Stimulated activated CD4-positive, alpha-beta T cell treated with anti-CD3 and anti-CD28 coated beads, Interleukin-4, amount 100 ng/mL, for 1 hour (primary cell): ENCODE measurements at places on chromosomes 7 and 10.

DNA sequence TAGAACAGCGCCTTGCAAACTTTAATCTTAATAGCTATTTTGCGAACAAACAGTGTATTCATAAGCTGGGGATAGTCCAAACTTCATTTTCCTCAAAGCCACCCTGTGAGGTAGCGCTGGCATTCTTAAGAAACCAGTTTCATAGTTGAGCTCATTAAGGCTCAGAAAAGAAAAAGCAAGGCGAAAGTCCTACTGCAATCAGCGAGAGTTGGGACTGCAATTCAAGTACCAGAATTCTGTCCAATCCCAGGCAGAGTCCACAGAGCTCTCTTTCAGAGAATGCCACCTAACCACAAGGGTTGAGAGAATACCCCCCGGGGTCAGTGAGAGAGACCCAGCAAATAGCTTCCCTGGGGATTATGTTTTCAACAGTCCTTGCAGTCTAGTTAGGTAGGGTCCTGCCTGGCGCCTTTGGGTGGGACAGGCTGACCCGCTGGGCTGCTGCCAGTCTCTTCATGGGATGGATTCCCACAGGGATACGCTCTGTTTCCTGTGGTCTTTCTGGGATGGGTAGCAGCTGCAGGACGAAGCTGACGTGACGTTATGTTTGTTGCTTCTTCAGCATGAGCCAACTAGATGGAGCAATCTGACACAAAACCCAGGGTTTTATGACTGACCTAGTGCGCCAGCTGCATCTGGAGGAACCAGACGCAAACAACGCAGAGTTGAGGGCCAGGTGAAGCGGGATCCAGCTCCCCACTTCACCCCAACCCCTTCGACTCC is 16.0 kb downstream of the BMPER start:
- DNase-seq: no peak

DNA sequence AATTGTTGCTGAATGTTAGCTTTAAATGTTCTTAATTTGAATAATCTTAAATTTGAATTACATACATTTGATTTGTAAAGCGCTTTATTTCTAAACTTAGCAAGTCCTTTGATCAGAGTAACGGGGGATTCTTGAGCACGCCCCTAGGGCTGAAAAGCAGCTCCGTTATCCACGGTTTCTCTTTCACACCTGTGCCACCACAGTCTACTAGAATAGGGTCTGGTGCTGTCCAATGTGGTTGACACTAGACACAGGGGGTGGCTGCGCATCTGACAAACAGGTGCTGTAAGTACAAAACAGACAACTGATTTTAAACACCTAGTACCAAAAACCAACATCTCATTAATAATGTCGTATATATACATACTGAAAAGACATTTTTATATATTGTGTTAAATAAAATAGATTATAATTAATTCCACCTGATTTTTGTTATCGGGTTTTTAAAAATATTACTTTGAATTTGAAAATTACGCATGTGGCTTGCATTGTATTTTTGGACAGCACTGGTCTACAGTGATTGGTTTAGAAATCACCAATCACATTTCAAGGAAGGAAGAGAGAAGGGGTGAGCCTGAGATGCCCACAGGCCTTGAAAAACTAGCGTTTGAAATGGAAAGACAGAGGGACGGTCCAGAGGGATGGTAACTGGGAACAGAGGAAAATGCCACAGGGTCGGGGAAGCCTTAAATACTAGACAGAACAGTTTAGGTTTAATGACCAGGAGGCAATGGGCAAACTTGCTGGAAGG is 7.3 kb downstream of the SEPHS1 start:
- no peak for DNase-seq

- DNase-seq: no peak
Measured at GRCh38 chr10:124299696-124300095, 119.0 kb downstream of the OAT start.

DNA sequence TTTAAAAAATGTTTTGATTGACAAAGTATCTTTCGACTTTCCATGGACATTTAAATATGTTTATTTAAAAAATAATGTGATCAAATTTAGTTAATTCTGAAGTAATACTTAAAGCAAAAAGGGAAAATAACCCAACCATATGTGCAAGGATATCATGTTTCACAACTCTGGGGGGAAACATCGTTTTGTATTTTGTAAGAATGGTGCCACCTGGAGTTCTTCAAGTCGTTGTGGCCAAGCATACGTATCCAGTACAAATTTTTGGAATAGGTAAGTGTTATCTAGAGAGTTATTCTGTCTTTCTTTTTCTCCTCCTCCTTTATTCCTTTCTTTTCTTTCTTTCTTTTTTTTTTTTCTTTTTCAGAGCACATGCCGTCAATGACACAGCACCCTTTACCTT is 176.2 kb upstream of the CSTF2T start:
- DNase-seq: no peak

DNA sequence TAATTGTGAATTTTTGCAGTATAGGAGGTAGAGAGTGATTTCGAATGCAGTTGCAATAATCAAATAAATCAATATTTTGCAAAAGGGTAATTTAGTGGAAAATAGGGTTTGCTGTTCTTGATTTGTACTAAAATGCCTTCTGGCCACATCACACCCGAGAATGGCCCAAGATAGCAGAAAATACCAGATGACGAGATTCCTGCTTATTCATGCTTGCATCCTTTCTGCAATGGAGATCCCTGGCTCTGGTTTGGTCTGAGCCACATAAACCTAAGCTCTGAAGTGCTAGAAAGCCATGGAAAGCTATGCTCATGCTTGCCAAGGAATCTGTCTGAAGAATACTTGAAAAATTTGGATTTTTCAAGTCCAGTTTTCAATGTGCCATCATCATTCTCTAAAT is 634.2 kb upstream of the COBL start:
- no peak for DNase-seq

DNA sequence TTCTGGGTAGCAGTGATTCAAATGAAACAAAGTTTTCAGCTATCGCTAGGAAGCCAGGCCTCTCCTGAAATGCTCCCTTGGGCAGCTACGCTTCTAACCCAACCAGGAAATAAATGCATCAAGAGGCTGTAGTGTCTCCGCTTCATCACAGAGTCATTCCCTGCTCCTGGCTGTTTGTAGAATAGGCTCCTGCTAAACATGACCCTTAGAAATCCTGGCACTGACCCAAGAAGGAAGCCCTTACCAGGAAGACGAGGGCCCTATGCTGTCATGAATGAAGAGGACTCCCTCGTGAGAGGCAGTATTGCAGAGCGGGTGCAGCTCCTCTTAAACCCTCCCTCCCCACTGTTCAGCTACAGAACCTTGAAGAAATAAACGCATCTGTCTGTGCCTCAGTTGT is 48.3 kb downstream of the NOD1 start:
- DNase-seq: no peak

DNA sequence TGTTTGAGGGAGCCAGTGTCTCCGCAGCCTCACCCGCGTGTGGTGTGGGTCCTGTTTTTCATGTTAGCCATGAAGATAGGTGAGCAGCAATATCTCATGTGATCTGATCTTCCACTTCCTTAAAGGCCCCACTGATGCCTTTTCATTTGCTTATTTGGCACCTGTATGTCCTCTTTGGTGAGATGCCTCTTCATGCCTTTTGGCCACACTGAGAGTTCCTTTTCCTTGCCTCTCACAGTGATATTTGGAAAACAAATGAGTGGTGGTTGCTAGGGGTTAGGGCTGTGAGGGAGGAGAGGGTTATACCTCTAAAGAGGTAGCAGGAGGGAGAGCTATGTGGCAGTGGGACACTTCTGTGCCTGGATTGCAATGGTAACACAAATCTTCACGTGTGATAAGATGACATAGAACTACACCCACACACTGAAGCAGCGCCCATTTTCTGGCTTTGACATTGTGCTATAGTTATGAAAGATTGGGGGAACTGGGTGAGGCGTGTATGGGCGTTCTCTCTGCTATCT is 90.4 kb upstream of the TNS3 start:
- DNase-seq: no peak
